ENCODE measurements at places on chromosomes 2 and 18.
A peak's percentile ranks its signal among the peaks of the same experiment; 100 is the strongest.

DNA sequence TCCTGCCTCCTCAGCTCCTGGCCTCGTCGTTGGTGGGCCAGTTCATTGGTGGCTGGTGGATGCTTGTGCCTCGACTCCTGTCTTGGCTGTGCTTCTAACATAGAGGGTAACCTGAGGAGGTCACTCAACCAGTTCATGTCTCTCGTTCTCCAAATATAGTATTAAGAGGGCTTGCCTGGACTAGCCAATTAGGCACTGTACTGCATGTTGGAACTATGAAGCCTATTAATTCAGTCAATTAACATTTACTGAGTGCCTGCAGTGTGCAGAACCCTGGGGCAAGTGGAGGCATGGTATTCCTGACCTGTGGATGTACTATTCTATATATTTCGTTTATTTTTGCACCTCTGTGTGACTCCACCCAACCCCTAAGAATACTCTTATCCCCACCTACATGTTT, 89.9 kb upstream of the PELI1 start:
- DNase-seq, result no peak

DNA sequence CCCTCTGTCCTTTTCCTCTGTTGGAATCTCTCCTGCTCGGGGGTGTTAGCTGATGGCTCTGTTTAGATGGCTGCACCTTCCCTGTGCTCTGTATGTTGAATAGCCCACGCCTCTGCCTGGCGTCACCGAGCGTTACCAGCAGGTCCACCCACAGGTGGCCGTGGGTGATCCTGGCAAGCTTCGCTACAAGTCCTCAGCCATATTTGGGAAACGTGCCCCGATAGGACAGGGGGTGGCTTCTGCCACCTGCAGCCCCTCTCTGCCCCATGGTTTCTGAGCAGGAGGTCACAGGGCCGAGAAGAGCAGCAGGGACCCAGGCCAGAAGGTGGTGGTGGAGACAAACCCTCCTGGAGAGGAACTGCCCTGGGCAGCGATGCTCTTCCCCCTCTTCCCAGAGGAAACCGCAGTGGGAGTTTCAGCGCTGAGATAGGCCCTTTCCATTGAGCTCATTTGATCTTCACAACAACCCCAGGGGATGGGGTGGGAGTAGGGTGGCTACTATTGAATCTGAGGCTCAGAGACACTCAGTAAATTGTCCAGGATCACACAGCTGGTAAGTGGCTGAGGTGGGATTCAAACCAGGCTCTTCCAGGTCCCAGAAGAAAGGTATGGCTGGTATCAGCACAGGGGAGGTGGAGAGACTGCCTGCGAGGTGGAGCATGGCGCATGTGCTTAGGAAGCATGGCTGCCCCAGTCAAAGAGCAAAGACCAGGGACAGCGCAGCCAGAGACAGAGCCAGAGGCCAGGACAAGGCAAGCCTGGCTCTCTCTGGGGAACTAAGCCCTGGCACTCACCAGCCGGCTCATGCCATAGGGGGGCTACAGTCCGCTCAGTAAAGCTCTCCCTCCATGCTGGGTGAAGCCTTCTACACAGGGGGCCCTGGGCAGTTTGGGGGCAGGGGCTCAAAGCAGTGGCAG, 15.0 kb downstream of the NGEF start:
- DNase-seq, result no peak

- no peak for DNase-seq
Observed at GRCh38 chr2:20528713-20529112, 81.8 kb downstream of the RHOB start.

DNA sequence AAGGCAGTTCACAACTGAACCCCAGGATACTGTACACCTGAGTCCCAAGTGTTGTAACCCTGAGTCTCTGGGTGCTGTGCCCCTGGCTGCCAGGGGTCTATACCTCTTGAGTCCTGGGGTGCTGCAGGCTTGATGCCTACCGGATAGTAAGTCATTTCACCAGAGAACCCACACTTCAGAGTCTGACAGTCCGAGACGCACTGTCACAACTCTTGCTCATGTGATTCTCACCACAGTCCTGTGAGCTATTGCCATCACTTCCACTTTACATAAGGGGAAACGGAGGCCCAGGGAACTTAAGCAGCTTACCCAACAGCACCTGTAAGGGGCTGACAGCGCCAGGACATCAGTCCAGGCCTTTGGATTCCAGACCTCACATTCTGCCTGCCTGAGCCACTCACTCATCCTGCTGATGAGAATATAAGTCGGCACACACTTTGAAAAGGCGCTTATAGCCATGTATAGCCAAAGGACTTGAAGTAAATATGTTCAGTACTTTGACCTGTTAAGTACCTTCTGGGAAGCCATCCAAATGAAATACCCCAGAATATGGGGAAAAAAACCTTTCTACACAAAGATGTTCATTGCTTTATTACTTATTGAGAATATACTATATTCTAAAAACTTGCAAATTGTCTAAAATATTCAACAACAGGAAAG, 180.7 kb upstream of the ID2 start:
- DNase-seq, result peak; percentile 80

DNA sequence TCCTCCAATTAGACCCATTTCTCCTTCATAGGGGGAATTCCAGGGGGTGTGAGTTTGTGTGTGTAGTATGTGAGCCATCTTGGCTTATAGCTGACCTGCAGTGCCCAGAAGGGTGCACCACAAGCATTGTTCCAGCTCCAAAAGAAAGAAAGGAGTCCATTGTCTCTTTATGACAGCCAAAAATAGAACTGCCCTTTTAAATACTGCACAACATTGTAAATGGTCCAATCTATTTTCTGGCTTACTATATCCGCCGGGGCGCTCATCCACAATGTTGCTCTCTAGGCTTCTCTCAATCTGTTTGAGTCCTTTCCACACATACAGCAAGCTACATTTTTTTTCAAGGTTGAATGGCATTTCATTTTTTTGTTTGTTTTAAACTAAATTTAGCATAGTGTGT, 517.5 kb downstream of the STK39 start:
- DNase-seq, result no peak

DNA sequence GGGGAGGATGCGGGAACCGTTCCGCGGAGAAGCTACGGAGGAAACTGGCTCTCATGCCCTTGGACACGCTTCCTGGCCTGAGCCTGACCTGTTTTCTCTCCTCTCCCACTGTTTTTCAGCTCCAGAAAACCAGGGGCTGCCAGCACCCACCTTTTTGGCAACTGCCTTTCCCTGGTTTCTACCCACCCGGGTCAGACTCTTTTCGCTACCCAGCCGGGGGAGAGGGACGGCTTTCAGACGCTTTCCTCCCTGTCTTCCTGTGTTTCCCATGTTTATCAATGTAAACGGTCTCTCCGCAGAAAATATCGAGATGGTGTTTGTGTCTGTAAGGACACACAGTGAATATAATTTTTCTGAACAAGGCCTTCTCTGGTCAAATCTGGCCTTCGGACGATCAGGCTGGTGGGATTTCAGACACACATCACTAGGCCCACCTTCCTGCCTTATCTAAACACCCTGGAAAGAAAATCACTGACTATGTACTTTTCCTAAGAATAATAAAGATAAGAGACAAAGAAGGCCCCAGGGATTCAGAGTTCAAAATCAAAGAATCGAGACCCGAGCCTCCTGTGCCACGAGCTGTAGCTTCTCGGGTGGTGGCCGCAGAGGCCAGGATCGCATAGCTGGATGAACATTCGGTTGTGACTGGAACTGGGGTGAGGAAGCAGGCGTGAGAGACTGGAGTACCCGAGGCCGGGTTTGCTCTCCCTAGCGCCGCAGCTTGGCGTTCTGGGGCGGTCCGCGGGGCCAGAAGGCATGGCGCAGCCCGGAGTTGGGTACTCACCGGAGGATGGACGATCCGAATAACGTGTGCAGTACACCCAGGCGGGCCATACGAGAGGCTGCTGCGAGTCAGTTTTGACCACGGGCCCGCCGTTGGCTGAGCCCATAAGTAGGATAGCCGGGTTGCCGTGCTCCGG, 1.7 kb downstream of the EN1 start:
- no peak for DNase-seq

DNA sequence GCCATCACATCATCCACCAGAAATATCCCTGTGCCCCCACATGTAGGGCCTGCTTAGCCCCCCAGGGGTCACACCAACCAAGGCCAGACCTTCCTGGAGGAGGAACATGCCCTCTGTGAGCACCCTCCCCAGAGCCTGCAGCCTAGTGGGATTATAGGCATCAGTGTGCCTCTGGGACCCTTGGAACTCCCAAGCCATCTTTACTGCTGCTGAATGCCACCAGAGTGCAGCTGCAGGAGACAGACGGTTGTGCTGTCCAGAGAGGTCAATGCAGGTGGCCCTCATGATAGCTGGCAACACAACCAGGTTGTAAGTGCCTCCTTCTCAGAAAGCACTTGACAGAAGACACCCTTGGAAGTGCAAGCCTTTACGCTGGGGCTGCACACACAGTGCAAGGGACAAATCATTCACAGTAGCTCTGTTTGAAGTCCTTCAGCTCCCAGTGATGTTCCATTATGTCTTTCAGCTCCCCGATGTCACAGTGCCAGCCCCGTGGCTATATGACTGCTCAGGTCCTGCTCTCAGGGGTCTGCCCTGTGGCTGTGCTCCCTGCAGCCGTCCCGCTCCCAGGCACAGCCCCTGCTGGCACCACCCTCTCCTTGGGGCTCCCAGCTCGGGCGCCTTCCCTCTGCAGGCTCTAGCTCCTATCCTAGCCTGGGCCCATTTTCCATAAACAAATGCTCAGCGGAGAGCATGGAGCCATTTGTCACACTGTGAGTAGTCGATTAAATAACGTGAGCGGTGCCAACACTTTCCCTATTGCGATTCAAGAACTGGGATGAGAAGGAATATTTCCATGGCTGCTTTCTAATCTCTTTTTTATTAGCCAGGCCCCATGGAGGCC, 65.1 kb downstream of the EDAR start:
- no peak for DNase-seq

DNA sequence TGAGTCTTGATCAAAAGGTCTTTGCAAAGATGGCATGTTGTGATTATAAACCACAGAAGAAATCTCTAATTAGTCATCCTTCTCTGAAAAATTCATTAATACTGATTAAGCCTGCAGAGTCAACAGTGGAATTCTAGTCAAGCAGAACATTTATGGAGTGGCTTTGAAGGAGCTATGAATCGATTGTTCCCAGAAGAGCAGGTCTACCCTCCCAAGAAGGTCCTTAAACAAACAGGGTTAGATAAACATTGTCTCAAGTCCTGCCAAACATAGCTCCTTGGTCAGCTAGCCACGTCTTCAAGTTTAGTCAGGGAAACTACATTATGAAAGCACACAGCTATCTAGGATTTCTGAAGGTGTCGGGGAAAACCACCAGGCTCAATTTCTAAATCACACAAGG, 88.9 kb downstream of the ITGA4 start:
- peak; percentile 36 for DNase-seq

- no peak for DNase-seq
Observed at GRCh38 chr2:71530211-71530610, 76.8 kb downstream of the DYSF start.

- DNase-seq, result peak; percentile 41
Observed at GRCh38 chr2:199405241-199405640, 52.5 kb downstream of the SATB2 start.

DNA sequence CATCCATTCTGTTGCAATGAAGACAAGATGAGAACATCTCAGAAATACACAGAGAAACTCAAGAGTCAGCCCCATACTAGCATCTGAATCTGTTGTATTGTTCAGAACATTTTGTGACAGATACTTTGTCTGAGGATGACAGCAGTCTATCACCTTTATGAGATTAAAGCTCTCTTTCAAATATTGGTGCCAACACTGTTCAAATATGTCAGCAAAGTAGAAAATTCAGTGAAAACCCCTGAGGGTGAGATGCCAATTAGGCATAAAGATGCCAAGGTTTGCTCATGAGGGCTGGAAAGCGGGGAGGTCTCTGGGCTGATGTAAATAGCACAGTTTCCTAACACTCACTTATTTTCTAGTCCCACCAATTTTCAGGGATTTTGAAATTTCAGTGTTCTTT, 1054.2 kb upstream of the CRIM1 start:
- DNase-seq, result no peak

- DNase-seq, result peak; percentile 15
Observed at GRCh38 chr2:113124181-113124961, 3.0 kb upstream of the IL1RN start.

DNA sequence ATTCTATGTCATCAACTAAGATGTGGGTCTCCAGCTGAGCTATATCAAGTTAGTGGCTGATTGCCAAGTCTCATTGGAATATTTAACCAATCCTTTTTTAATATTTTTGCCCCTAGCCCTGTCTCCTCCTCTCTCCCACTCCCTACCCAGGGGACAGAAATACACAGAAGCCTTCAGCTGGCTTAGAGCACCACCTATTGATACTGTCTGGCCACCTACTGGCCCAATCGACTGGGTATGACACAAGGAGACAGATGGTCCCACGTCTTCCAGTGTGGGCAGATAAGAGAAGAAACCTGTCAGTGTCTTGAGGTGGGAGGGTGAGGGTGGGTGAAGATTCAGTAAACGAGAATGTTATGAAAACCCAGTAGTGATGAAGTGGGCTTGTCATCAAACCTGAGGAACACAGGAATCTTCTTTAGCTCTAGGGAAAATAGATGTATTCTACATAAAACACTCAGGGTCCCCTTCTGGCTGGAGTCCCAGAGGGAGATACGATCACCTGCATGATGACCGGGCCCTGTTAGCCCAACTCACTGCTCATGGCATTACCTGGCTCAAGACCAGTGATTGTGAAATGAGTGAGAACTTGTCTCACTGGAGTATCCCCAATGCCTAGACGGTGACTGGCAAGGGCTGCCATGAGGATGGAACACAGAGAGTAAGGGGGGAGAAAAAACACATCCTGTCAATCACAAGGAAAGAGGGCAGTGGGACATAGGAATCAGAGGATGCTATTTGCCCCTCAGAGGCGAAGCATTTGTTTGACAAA, 26.7 kb downstream of the POLR1A start:
- peak; percentile 37 for DNase-seq

GRCh38 chr2:44599130-44599529, 237.4 kb downstream of the CAMKMT start:
- DNase-seq, result no peak

DNA sequence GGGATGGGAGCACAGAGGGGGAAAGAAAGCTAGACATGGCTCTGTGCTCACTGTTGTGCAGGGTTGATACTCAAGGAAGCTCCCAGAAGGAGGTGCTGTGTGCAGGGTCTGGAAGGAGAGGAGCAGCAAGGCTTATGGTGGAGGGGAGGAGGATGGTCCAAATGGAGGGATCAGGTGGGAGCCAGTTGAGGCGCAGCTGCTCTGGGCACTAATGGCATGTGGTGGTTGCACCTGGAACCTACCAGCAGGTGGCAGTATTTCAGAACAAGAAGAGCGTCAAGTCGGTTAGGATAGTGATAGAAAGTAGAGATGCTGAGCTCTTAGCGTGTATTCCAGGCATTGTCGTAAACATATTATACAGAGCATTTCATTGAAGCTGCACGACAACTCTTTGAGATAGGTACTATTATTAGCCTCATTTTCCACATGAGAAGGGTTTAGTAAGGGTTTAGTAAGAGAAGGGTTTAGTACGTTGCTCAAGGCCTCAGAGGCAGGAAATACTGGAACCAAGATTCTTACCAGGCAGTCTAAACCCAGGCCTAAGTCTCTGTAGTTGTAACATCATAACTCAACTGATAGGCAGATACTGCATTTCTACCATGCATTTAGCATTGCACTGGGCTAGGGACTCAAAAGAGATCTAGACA, 223.7 kb downstream of the CYP26B1 start:
- peak; percentile 89 for DNase-seq

Data from DMS53 (cell line).